ENCODE measurements at places on chromosomes 11 and 22.

- no peak for DNase-seq
Observed at GRCh38 chr11:27722117-27722952, 22.1 kb upstream of the BDNF start.

DNA sequence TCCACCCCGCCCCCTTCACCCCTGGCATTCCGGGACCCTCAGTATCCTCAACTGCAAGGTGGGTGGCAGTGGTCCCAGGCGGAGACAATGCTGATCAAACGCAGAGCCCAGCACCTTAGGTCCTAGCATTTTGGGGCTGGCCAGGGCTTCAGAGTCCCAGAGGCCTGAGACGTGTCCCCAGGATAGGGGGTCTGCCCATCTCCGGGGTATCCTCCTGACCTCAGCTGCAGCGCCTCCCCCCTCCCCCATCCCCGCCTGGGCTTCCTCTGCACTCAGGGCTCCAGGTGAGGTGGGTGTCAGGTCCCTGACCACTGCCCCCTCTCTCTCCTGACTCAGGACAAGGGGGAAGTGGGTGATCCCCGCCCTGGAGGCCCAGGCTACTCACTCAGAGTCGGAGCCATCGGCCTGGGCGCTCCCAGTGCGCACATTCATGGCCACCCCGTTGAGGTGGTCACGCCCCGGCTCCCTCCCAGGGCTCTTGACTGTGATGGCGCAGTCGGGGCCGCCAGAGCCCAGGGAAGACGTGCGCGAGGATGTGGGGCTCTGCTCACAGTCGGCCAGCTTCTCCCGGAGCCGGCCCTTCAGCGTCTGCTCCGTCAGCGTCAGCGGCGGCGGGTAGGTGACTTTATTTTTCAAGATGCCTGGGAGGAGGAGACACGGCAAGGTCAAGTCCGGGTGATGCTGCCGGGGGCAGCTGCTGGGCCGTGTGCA lies 28.3 kb downstream of the TRMU start:
- DNase-seq, result no peak

- no peak for DNase-seq
Observed at GRCh38 chr11:112221274-112221835, 4.9 kb upstream of the PTS start.

DNA sequence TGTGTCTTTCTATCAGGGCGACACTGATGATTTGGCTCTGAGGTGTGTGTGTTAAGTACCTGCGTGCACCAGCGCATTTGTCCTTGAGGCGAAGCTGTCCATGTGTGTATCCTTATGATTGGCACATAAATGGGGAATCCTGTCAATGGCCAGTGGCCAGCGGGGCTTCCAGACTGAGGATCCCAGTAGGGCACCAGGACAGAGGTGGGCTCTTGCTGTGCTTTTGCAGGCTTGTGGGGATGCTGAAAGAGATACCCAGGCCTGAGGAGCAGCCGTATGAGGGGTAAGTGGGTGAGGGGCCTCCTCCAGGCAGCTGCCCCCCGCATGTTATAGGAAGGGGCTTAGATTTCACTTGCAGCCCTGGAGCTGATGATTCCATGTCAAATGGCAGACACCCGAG lies 156.8 kb downstream of the ST3GAL4 start:
- no peak for DNase-seq

DNA sequence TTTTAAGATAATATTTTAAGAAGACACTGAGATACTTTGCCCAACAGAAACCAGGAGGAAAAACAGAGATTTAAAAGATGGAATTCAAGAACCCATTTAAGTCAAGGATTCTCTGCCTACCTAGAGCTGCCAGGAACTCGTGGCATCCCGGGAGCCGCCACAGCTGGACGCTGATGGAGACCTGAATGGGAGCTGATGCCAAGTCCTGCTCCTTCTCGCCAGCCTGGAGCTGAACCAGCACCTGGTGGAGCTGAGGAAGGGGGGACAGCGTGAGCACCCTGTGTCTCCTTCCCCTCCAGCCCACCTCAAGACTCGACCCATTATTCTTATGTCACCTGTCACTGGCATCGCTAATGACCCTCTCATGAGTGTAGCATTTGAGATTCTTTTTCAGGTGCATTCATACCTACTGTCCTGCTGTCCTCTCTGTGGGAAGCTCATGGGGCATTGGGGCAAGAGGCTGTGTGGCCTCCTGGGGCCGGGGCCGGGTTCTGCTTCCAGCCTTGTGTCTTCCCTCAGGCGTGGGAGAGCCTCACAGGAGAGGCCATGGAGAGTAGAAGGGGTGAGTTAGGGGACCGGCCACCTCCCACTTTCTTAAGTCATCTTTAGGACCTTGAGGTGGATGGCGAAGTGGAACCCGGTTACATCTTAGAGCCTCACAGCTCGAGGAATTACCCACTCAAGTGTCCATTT lies 70.8 kb upstream of the PITPNB start:
- no peak for DNase-seq

- DNase-seq, result no peak
Observed at GRCh38 chr11:17544181-17544622, at the start of gene USH1C. USH1C (minus strand) TSS chr11:17544416; CDS start chr11:17544307, 109 bp downstream.

- no peak for DNase-seq
Observed at GRCh38 chr22:25702571-25703167, 39.3 kb upstream of the MYO18B start.

DNA sequence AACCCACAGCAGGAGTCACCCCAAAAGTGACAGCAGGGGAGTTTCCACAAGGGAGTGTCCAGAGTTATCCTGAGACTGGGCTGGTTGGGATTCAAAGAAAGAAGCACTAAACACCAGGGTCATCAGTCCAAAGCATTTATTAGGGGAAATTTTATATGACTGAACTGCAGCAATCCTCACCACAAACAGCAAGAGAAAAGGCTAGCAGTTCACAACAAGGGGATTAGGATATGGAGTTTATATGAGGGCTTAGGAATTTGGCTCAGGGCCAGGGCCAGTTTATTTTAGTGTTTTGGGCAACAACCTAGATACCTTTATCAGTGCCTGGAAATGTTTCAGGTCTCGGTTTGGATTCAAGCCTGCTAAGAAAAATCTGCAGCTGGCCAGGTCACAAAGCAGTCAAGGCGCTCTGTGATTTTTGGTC lies 4.6 kb upstream of the TMEM126A start:
- DNase-seq, result no peak

GRCh38 chr22:22720724-22721261 lies 76.4 kb downstream of the GGTLC2 start:
- no peak for DNase-seq

DNA sequence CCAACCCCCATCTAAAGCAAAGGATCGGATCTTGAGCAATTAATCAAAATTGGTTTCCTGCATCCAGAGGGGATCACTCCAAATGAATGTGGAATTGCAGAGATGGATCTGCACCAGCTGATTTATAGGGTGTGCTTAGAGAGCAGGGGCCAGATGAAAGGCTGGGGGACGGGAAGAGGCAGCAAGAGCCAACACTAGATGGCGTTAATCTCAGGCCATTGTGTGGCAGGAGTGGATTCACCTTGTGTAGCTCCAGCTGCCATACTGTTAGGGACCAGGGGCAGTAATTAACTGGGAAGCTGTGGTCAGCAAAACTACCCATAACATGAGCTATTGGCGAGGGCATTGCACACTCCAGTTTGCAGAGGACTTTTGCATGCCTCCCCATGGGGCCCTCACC lies 35.6 kb downstream of the SERPINH1 start:
- no peak for DNase-seq

GRCh38 chr11:97163631-97164191 lies 773.9 kb downstream of the JRKL start:
- no peak for DNase-seq

- no peak for DNase-seq
Observed at GRCh38 chr11:75981546-75981945, 166.5 kb downstream of the UVRAG start.

GRCh38 chr11:46541593-46542371 lies 52.0 kb downstream of the AMBRA1 start:
- no peak for DNase-seq

- no peak for DNase-seq
Observed at GRCh38 chr11:96622026-96622634, 232.3 kb downstream of the JRKL start.

DNA sequence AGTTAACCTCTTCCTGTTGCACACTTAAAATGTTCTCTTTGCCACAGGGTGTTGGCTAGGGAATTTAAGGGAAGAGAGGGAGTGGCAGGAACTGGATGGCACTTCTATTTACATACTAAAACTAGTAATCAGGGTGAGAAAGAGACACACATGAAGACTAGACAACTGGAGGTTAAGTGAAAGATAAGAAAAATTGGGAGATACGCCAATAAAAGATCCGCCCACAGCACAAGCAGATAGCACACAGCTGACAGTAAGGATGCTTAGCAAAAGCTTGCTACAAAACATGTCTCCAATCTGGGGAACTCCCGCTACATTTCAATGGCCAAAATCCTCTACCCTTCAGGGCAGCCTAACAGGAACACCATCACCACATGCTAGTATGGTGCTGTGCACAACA lies 12.8 kb downstream of the CPSF7 start:
- DNase-seq, result no peak
